Adrenal gland (tissue), 19 donors: ENCODE measurements at places on chromosomes 6 and 20. TPM values are rescaled to one million over a fixed set of nuclear protein-coding genes. Genes with fewer than 3 reads are reported as not detected.

DNA sequence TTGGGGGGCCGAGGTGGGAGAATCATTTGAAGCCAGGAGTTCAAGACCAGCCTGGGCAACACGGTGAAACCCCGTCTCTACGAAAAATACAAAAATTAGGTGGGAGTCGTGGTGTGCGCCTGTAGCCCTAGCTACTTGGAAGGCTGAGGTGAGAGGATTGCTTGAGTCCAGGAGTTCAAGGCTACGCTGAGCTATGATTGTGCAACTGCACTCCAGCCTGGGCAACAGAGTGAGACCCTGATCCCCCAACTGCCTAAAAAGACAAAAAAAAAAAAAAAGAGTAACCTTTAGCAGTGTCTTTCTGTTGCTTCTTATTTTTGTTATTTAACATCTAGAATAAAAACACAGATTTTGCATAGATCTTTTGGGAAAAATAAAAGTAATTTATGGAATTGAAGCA is 13.1 kb upstream of the COQ3 start:
- DNase-seq = no peak

- DNase-seq = no peak
Measured at GRCh38 chr20:37914672-37915433, 11.9 kb downstream of the VSTM2L start.

GRCh38 chr6:38867726-38868125 is 152.6 kb downstream of the DNAH8 start:
- no peak for DNase-seq

- no peak for DNase-seq
Measured at GRCh38 chr6:44869321-44869897, 458.7 kb upstream of the RUNX2 start.

- DNase-seq = no peak
Measured at GRCh38 chr6:56458324-56458884, 184.3 kb downstream of the DST start.

DNA sequence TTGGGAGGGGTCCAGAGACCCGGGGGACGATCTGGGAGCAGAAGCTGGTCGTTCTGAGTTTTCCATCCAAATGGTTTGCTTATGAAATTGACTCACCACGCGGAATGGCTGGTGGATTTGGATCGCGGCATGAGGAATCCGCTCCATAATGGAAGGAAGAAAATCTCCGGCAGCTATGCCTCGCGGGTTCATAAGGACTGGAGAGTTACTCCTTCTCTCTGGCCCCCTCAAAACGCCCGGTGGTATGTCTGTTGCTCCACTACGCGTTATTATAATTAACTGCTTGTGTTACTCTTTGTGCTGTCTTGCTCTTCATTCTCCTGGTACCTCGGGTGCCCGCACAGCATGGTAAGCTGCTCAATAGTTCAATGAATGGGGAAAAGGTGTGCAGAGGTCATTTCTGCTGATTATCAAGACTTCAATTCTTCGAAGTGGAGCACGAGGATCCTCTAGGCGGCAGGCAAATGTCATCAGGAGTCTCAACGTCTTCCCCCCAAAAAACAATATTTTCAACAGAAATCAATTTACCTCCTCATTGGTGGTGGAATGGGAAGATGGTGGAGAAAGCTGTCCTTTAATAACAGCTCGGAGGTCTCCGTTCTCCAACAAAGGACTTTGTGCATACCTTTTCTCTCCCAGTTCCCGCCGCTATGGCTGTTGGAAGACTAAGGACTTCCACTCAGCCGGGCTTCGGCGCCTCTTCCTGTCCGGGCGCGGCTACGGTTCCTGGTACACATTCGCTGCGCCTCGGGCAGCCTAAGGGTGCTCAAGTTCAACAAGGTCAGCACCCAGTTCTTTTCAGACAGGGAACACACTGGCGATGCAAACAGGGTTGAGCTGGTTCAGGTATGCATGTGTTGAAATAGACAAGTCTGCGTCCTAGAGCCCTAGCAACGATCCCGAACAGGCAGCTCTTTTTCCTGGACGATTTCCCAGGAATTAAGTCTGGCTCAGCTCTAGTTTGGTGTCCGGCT is 9.2 kb upstream of the PRSS16 start:
- no peak for DNase-seq

DNA sequence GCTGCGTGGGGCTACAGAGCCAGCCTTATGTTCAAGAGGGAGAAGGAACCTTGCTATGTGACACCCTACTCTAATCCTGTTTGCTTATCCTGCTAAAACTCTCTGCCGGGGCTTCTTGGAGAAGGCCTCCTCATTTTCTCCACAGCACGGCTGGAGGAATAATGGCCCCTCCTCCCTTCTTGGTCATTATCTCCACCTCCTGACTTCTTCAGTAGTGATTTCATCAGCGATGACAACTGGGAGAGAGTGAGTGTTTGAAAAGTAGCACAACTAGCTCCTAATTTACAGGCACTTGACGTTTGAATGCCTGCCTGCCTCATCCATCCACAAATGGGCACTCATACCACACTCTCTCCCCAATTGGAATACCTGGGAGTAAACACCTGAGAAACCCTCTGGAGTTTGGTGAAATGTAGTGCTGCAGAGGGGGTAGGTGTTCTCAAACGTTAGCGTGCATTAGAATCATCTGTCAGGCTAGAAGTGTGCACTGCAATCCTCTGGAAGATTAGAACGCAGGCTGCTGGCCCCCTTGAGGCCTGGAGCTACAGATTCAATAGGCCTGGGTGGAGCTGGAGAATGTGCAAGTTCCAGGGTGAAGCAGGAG is 148.5 kb downstream of the FOXC1 start:
- DNase-seq = no peak

DNA sequence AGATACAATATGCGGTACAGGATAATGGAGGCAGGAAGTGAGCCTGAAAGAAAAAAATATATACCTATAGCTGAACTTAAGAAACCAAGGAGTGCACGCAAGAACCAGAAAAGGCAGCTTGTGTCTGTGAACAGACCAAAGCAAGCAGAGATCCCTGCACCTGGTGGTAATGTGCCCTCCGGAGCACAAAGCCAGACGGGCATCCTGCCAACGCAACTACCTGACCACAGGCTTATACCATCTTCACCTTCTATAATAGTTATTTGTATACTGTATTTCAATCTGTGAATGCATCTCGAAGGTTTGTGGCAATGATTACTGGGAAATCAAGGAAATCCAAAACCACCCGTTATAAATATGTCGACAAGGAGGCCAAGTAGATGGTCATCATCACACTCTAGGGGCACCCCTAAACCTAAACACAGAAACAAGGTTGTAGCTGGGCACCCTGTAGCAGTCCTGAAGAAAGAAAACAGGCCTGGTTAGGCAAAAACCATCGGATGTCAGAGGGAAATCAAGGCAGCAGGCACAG is 801 bp downstream of the FBXL4 start:
- DNase-seq = no peak

The OR12D1 gene
- total RNA-seq = not detected

The HUS1B gene
- 2.4 TPM for total RNA-seq

The SCP2D1 gene
- total RNA-seq = not detected
